T-cell (primary cell): ENCODE measurements at places on chromosomes 16 and 17.

- DNase-seq, result no peak
These were observed 73.2 kb upstream of the C16orf82 start for GRCh38 chr16:26993511-26993910.

- DNase-seq, result no peak
These were observed 30.8 kb downstream of the AATF start for GRCh38 chr17:36979565-36979941.

DNA sequence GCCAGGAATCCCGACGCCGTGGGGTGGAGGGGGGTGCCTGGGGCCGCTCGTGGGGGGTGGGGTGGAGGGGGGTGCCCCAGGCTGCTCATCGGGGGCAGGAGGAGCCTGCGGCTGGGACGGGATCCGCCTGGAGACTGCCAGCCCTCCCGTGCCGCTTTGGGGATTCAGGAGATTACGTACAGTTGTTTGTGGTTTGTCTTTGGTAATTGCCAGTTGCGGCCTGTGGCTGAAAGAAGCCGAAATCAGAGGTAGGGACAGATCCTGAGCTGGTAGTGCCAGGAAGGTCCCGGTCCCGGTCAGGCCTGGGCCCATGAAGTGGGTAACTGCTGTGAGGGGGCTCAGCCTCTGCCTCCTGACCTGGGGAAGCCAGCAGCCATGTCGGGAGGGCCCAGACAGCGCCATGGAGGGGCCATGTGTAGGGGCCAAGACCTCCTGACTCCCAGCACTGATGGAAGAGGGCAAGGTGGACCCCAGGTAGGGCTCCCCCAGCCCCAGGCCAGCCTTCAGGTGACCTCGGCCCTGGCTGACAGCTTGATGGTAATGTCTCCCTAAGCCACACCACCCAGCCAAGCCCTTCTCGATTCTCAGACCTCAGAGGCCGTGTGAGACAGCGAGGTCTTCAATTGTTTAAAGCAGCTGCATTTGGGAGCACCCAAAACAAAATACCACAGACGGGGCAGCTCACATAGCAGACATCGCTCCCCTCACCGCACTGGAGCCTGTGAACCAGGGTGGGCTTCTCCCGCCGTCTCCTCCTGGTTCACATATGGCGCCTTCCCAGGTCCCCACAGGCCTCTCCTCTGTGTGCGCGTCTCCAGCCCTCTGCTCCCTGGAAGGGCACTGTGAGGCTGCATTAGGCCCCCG, 34.9 kb upstream of the SSTR5 start:
- DNase-seq, result no peak

DNA sequence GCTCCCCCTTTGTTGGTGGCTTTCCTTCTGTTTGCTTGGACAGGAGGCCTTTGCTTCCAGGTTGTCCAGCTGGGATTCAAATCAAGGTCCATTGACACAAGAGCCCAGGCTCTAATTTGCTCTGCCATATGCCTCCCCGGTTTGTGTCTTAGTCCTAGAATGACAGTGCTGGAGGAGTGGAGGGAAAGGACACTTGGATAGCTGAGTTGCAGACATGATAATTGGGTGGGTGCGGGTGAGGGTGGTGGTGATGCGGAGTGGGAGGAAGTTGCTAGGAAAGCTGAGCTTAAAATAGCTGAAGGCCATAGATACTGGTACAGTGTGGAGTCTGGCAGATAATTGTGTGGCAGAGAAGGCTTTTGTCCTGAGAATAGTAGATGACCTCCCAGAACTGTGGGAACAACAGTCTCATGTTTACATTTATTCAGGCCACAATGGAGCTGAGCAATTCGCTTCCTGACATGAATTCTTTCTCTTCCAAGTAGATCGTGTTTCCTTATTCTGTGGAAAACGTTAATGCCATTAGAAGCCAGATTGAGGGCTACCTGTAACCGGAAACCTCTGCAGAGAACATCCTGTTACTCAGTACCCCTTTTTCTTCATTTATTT, 23.8 kb downstream of the SEC14L1 start:
- DNase-seq, result no peak

GRCh38 chr17:50203604-50204345, 2.3 kb upstream of the COL1A1 start:
- DNase-seq, result no peak

GRCh38 chr17:21351366-21352065, 24.6 kb upstream of the KCNJ12 start:
- no peak for DNase-seq

DNA sequence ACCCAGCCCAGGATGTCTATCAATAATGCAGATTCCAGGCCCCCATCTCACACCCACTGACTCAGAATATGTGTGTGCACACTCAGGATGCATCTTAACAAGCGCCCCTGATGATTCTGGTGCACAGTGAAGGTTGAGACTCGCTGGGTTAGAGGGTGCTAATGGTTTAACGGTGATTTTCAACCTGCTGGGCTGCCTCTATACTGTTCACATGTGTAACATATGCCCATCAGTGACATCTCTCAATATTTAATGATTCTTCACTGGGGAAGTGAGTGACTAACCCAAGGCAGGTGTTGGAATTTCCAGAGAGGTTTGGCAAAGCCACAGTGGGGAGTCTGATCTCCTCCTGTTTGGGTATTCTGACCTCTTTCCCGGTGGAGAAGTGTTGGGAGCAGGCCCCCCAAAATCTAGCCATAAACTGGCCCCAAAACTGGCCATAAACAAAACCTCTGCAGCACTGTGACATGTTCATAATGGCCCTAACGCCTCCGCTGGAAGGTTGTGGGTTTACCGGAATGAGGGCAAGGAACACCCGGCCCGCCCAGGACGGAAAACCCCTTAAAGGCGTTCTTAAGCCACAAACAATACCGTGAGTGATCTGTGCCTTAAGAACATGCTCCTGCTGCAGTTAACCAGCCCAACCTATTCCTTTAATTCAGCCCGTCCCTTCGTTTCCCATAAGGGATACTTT, 4.1 kb upstream of the DOC2B start:
- DNase-seq, result no peak

GRCh38 chr17:69761767-69762321, 313.2 kb upstream of the KCNJ16 start:
- DNase-seq, result no peak

DNA sequence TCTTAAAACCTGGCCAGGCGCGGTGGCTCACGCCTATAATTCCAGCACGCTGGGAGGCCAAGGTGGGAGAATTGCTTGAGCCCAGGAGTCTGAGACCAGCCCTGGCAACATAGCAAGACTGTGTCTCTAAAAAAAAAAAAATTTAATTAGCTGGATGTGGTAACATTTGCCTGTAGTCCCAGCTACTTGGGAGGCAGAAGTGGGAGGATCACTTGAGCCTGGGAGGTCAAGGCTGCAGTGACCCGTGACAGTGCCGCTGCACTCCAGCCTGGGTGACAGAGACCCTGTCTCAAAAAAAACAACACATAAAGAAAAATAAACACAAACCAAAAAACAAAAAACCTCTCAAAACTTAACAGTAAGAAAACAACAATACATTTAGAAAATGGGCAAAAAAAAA, 106.3 kb downstream of the SMG6 start:
- no peak for DNase-seq

DNA sequence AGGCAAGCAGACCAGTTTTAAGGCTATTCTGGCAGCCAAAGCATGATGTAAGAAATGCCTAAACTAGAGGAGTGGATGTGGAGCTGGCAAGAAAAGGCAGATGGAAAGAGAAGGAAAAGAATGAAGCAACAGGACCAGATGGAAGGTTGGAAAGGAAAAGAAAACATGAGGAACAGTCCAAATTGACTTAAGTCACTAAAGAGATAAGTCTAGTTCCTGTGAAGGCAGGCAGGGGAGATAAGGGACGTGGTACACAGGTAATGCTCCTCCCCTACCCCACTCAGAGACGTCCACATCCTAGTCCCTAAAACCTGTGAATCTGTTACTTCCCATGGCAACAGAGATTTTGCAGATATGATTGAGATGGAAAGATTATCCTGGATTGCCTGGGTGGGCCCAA, 43.5 kb downstream of the TEX2 start:
- DNase-seq, result no peak

DNA sequence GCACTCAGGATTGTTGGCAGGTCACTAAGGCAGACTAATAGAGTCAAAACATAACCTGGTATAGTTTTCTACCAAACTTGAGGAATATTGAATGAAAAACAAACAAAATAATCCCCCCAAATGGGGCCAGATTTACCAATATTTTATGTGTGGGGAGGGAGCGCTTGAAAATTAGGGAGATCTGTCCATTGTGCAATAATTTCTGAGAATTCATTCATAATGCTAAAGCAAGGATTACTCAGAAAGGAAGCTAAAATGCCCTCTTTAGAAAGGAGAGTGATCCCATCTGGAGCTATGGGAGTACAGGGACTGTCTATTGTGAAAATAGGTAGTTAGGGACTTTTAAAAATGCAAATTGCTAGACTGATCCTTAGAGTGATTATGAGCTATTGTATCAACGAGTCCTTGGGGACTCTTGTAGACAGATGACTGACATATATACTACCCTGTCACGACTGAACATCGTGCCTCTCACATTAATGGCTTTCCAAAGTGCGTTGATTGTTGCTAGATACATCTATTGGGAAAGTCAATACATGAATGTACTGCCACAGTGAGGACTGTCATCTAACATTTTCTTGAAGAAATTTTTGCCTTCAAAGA, 193.6 kb downstream of the AATF start:
- DNase-seq, result no peak

- DNase-seq, result no peak
These were observed 2.2 kb downstream of the UBALD1 start for GRCh38 chr16:4612474-4612931.

DNA sequence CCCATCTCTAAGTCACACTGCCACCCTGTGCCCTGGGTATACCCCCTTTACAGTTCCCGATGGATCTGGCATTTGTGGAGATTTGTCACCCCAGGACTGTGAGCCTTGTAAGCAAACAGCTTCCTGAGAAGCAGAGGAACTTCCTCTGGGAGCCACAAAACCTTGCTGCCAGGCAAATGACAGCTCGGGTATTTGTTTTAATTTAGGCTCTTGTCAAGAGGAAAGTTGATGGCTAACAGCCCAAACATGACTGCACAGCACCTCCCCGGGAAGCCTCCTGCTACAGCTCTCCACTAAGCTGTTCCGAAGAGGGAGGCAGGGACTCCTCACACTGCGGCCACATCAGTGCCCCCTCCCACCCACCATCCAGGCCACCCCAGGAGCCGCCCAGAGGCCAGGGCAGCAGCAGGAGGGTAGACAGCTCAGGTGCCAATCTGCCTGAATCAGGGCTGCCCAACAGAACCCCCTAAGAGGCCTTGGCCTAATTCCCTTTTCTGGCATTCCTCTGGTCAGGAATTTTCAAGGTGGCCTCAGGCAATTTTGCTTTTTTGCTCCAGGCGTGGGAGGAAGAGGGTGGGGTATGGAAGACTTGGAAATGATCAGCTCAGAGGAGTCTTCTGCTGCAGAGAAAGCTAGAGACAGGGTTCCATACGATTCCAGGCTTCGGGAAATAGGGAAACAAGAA, 2.6 kb downstream of the ABR start:
- no peak for DNase-seq

DNA sequence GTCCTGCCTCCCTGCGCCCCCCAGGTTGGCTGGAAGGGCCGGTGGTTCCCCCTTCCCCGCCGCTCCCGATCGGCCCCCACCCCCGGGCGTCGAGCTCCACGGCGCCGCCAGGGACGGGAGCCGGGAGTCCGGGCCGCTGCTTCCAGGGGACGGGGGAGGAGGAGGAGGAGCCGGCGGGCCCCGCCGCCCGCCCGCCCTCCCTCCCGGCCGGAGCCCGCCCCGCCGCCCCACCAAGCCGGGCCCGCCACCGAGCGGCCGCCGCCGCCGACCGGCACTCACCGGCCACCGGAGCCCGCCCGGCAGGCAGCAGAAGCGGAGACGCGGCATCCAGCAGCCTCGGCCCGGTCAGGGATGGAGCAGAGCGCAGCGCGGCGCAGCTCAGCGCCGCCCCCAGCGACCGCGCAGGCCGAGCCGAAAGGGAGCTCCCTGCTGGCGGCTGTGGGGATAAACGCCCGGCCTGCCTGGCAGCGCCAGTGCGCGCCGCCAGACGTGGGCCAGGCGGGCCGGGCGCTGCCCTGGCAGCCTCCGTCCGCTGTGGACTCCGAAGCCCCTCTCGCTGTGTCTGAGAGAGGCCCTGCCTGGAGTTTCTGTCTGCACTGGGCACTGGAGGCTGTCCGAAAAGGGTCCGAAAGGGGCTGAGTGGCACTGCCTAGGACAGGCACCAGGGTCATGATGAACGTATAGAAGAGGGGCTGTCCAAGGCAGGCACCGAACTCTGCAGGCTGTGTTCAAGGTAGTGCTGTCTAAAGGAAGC, at the start of gene MYO18A:
TSS of gene MYO18A (minus strand) at position 365 of the 754 bp plus-strand sequence. CDS start 13,458 bp downstream, outside the sequence.
- DNase-seq, result peak; percentile 65

DNA sequence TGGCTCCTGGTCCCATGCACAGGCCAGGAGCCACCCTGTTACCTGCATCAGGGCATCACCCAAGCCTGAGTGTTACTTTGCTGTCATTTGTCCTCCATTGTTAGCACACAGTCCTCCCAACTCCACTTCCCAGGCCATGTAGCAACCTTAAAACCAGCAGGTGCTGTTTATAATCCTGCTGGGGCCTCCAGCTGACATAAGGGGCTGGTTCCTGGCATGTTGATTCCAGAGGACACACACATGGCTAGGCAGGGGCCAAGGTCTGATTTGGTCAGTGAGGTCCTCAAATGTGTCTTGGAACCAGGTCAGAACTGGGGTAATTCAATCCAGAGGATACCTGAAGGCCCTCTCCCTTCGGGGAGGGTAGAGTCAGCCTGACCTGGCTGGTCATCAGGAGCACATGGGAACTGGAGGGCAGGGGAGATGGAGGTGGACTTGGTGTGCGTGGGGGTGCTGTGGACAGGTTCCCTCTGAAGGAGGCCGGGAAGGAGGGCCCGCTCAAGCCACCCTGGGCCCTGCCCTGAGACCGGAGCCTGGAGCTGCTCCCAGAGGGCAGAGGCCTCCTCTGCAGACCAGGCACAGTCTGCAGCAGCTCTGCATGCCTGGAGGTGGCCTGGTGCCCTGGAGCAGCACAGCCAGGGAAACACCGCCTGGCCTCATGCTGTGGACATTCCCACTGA, 6.6 kb downstream of the ADORA2B start:
- DNase-seq, result no peak

- DNase-seq, result no peak
These were observed 5.4 kb upstream of the PABPN1L start for GRCh38 chr16:88871730-88872416.

GRCh38 chr17:73719588-73720071, 75.4 kb upstream of the SDK2 start:
- no peak for DNase-seq

GRCh38 chr16:53892155-53892554, 188.2 kb downstream of the FTO start:
- DNase-seq, result no peak

GRCh38 chr17:79927688-79928501, 88.7 kb upstream of the CBX4 start:
- DNase-seq, result no peak
